NCI-H1694 (cell line): ENCODE measurements at places on chromosomes 5 and 9.

- DNase-seq: peak; percentile 90
These were observed 236.1 kb downstream of the ASTN2 start for GRCh38 chr9:117178596-117179375.

GRCh38 chr9:13810510-13810909 is 503.4 kb downstream of the NFIB start:
- no peak for DNase-seq

DNA sequence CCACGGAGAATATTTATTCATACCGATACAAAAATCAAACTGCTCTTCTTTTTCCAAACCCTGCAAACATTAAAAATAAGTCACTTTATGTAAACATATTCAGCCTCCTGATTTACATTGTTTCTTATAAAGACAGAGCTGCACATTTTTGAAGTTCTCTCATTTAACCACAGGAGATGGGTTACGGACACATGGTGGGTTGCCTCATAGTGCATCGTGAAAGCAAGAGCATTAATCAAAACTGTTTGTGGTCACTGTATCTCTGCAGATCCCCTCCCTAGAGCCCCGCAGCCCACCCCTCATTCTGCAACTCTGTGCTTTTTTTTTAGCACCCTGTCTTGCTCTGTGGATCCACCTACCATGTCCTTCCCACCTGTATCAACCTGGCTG is 43.3 kb upstream of the EQTN start:
- DNase-seq: no peak

DNA sequence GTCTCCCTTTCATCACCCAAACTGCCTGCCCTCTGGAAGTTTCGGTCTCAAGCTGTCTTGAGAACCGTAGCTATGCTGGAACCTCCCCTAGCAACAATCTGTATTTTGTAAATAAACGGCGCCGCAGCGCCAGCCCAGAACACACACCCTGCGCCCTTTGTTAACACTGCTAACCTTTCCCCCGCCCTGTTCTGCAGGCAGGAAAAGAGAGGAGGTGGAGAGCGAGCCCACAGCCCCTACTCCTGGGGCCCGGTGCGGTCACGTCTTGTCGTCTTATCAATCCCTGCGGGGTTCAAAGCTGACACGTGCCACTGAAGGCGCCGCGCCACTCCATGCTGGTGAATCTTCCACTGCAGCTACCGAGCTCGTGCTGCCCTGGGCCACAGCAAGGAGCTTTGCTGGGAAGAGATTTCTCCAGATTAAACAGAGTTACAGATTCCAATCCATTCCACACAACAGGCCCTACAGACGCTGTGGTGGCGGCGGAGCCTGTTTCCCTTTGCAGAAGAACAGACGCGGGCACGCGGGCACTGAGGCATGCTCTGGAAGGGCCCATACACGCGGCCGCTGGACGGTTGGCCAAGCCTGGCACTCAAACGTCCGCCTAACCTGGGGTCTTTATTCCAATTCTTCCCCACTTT is 25.3 kb downstream of the ZDHHC11B start:
- DNase-seq: no peak

DNA sequence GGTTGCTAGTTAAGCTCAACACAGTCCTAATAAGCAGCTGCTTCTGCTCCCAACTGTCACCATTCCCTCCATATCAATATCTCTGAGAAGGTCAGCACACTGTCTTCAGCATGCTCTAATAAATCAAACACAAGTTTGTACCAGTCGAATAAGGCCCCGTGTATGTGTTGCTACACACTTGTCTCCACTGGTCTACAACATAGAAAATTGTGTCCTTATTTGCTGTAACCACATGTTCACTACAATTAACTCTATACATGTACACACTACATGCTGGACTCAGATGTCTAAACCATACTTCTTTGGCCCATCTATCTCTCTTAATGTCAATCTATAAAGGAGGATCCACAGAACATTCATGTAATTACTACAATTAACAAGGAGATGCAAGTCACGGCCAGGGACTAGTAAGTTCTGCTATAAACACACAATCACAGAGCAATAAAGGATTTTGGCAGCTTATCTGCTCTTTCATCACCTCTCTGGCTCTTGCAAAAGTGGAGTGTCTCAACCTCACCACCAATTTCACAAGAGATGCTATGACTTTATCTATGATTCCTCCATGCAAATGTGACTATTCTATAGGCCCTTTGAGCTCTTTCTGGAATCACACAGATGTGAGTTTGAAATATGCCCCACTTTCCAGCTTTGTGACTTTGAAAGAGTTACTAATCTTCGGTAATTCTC is 143.9 kb downstream of the SEMA5A start:
- DNase-seq: no peak

- DNase-seq: no peak
These were observed 49.1 kb downstream of the SEMA4D start for GRCh38 chr9:89448821-89449220.
